ENCODE measurements at places on chromosomes 4 and X. TPM values are rescaled to one million over a fixed set of nuclear protein-coding genes. Genes with fewer than 3 reads are reported as not detected.

- DNase-seq, result no peak
Observed at GRCh38 chr4:161714931-161715330, 448.9 kb downstream of the FSTL5 start.

Gene PDGFRA
- total RNA-seq, result not detected

DNA sequence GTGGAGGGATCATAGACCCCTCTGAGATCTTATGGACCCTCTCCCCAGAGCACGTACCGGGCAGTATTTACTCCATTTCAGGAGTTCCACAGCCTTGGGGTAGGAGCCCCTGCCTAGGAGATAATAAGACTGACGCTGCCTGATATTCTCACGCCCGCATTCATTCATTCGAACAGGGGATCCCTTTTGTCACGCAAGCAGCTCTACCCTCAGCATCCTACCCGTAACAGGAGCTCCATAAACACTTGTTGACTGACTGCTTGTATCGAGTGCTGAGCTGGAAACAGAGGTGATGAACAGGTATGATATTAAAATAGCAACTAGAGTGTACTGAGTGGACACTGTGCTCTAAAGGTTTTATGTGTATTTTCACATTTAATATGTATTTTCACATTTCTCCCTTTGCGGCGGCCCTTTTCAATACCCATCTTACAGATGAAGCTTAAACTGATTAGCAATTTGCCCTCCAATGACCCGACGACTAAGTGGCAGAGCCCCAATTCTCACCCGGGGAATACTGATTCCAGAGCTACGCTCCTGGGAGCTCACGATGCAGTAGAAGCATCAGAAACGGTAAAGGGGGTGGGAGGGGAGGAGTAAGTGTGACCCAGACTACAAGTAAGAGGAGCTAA, 888 bp downstream of the RAB28 start:
- DNase-seq, result no peak

Gene CACNA1F
- total RNA-seq, result 1.7 TPM

DNA sequence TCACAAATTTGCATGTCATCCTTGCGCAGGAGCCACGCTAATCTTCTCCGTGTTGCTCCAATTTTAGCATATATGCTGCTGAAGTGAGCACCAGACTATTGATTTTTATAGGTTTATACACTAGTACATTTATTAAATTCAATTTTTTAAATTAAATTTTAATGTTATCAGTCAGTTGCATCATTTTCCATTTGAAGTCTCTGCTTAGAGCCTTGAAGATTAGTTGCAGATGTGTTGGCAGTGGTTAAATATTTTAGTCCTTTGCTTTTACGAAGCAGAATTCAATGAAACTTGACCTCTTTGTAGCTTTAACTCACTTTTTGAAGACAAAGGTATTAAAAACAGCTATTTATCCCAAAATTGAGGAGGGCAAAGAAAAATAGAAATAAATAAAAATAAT, 16.5 kb downstream of the TRAPPC11 start:
- no peak for DNase-seq

DNA sequence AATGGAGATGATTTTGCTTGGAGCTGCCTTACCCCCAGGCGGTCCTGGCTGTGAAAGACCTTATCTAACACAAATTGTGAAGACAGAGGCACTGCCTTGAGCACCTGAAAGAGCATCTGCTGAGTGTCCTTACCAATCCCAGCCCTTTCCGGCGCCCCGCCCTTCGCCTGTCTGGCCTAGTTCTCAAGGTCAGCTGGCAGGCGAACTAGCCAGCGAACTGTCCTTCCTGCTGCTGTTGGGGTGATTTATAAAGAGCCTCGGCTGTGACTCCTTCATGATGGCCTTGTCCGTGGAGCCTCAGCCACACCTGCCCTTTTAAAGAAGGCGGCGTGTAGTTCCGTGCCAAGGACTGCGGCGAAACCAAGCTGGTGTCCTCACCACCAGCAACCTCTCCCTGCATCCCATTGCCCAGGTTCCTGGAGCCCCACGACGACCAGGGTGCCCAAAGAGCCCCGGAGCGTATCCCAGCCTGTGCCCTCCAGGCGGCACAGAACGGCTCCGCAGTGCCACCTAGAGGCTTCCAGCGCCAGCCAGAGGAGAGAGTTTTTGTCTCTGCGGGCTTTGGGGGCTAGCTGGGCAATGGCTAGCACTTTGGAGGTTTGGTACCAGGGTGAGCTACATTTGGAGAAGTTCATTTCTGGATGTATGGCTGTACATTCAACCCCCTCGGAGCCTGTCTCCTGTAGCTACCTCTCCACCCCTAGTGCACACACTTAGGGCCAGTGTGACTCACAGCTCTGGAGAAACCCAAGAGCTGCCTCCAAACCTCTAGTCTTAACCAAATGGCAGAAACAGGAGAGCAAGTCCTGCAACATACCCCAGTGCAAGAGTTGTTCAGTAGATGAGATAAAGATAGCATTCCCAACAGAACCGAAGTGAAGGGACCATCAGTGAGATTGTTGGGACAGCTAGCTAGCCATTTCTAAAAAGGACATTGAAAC, 36.8 kb upstream of the VMA21 start:
- DNase-seq, result peak; percentile 45

DNA sequence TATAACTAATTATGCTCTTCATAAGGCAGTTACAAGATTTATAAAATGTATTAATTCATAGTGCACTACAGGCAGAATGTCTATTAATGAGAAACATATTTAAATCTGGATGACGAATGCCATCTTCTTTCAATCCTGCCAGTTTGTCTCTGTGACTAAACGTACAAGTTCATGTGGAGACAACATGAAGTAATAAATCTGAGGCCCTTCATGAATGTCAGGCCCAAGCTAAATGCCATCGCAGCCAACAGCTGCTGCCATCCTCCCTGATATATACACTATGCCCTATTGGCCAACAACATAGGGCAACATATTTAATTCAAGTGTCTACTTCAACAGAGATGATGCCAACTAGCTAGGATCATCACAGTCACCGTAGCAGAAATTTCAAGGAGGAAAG, 43.7 kb downstream of the TSPAN5 start:
- no peak for DNase-seq

DNA sequence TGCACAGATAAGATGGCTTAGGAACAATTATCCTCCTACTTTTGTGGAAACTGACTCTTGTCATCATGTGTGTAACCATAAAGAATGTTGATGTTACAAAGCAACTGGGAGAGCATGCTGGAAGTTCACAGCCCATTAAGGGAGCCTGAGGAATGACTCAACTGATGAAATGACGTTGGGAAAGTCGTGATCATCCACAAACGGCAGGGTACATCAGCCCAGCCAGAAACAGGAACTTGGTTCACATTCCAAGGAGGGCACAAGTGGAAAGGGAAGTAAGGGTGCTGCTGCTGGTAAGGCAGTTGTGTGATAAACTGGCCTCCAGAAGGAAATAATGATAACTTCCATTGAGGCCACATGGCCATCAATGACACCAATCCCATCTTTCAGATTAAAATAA, 6.7 kb downstream of the TEC start:
- DNase-seq, result no peak

- no peak for DNase-seq
Observed at GRCh38 chrX:98067611-98068010, 1183.9 kb downstream of the RPA4 start.

DNA sequence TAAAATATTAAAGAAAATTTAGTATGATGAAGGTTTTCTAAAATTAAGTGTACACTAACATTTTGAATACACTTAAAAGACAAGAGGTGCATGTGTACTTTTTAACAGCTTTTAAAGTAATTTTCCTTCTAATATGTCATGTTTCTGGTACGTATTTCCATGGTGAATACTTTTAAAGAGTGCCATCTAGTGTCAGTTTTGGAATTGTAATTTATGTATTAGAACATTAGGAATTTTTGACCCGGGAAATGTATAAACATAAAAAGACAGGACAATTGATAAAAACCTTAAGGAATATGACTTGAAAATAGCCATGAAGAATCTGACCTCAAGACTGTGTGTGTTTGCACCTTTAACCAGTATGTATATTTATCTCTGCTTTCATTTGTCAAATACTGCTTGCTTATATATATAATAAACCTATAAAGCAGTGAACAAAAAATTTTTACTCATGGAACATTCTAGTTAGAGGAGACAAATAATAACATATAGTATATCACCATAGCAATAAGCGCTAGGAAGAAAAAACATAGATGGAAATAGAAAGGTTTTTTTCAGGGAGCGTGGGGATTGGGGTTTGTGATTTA, 7.2 kb downstream of the GSTCD start:
- no peak for DNase-seq

GRCh38 chr4:183287309-183287659, 32.8 kb downstream of the CLDN22 start:
- no peak for DNase-seq

Gene EGFL6
- 0.93 TPM for total RNA-seq

Gene TEX11
- total RNA-seq, result not detected

DNA sequence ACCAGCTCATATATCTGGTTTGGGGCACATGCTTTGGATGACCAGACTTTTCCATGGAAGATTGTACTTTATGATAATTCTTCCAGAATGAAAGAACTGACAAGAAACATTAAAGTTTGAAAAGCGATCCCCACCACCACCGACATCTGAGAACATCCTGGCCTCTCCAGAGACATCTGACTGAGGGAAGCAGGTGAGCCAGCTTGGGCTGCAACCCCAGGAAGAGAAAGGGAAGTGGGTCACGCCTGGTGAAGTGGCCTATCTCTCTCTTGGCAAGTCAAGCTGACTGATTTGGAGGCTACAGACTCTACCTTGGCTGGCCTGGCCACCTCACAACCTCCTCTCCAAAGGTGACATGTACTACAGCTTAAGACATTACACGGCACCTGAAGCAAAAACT, 20.7 kb downstream of the PARM1 start:
- no peak for DNase-seq

- DNase-seq, result no peak
Observed at GRCh38 chr4:168993714-168994510, 16.1 kb downstream of the CBR4 start.

Gene MAGEA10
- not detected for total RNA-seq

Gene ZC4H2
- 17.9 TPM for total RNA-seq

Gene CMC4
- 7.6 TPM for total RNA-seq

DNA sequence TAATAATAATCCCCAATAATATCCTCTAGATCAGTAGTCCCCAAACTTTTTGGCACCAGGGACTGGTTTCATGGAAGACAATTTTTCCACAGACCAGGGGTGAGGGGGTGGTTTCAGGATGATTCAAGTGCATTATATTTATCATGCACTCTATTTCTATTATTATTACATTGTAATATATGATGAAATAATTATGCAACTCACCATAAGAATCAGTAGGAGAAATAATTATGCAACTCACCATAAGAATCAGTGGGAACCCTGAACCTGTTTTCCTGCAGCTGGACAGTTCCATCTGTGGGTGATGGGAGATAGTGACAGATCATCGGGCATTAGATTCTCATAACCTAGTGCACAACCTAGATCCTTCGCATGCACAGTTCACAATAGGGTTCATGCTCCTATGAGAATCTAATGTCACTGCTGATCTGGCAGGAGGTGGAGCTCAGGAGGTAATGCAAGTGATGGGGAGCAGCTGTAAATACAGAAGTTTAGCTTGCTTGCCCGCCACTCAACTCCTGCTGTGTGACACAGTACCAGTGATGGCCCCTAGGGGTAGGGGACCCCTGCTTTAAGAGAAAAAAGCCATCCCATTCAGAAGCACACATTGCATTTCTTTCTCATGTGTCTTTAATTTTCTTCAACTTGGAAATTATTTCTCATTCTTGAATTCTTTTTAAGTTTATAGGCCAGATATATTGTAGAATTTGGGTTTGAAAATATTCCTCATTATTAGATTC, 16.0 kb upstream of the SH3RF1 start:
- DNase-seq, result no peak

DNA sequence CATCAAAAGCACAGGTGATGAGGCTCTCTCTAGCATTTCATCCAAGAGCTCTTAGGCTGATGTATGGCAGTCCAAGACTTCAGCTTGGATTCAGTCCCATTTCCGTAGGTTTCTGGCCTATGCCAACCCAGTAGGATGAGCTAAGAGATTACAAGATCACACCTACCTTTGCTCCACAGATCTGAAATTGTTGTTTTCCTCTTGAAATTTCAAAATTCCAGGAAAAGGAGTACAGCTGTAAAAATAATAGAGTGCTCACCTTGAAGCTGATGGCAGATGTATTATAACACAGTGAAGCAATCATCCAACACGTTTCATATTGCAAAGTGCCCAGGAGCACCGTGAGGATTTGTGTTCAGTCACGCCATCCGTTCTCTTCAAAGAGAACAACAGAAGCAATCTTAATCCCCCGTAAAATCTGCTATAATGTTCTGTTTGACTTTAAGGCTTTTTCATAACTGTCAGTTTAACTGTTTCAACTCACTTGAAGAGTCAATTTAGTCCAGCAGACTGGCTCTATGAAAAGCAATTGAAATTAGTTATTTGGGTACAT, 137.5 kb downstream of the CPE start:
- DNase-seq, result no peak

Gene ARHGEF6
- 59.5 TPM for total RNA-seq

- DNase-seq, result no peak
Observed at GRCh38 chr4:152045449-152045806, 284.6 kb upstream of the GATB start.

- DNase-seq, result no peak
Observed at GRCh38 chr4:107619066-107619465, 101.0 kb downstream of the PAPSS1 start.

DNA sequence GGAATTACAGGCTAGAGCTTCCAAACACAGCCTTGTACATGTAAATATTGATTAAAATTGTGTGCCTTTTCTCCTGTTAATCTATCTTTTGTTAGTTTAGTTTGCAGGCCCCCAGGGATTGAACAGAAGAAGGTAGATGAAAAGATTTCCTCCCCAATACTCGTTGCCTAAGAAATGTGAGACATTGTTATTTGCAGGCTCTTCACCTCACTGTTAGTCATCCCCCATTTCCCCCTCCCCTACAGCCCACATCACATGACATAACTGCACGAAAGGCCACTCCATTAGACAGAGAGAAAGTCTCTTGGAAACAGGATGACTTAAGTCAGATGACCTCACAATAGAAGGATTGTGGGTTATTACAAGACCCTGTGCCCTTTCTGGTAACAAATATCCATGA, 13.3 kb upstream of the MID1 start:
- DNase-seq, result no peak

- no peak for DNase-seq
Observed at GRCh38 chrX:132395026-132395425, 93.8 kb downstream of the MBNL3 start.

Gene CENPVL3
- not detected for total RNA-seq

GRCh38 chr4:56906489-56907393, 959 bp upstream of the REST start:
- no peak for DNase-seq

GRCh38 chr4:80058740-80059139, 14.3 kb downstream of the ANTXR2 start:
- DNase-seq, result no peak

DNA sequence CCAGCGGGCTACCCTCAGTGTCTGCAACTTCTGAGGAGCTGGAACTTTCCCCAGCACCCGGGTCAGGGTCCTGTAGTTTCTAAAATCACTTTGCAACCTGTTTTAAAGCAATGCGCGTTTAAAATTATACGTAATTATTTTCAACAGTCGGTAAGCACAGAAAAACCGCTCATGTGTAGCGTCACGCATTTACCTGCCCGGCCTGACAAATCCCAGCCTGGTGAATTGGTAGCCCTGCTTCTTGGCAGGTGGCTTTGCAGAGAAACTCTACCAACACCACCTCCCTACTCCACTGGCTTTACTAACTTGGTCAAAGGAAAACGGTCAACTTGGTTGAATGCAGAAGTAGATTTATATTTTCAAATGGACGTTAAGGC, 640 bp downstream of the BANK1 start:
- no peak for DNase-seq

Gene SPANXA2
- total RNA-seq, result not detected

Data from activated naive CD4-positive, alpha-beta T cell treated with anti-CD3 and anti-CD28 coated beads, Interleukin-2, amount 50 U/mL, for 72 hours (primary cell).